Smooth muscle cell of the brain vasculature (primary cell): ENCODE measurements at places on chromosomes 12 and 14.

- no peak for DNase-seq
These were observed 117.6 kb upstream of the GARIN6 start for GRCh38 chr12:99529966-99530365.

- no peak for DNase-seq
These were observed 12.5 kb upstream of the IQSEC3 start for GRCh38 chr12:53735-54730.

DNA sequence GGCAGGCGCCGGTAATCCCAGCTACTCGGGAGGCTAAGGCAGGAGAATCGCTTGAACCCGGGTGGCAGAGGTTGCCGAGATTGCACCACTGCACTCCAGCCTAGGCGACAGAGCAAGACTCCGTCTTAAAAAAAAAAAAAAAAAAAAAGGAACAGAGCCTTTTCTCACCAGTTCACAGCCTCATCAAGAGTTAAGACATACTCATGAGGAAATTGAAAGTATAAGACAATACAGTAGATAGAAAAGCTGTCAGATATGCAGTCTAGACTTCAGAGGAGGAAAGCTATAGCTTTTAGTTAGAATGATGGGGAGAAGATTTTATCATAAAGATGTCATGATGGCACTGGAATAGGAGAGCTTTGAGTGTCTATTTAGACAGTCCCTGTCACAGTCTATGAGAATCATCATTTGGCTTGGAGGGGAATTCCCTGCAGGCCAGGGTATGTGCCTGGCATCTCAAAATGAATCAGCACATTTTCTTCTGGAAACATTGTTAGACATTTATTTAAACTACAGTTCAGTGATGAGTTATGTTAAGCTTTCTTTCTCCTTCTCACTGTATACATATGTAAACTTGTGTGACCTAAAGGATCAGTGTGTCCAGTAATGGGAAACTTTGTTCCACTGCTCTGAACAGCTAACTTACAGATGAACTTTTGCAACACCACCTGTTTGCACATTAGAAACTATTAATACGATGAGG lies 2.9 kb upstream of the RAB35 start:
- no peak for DNase-seq

- no peak for DNase-seq
These were observed 24.2 kb upstream of the INF2 start for GRCh38 chr14:104665114-104665656.

DNA sequence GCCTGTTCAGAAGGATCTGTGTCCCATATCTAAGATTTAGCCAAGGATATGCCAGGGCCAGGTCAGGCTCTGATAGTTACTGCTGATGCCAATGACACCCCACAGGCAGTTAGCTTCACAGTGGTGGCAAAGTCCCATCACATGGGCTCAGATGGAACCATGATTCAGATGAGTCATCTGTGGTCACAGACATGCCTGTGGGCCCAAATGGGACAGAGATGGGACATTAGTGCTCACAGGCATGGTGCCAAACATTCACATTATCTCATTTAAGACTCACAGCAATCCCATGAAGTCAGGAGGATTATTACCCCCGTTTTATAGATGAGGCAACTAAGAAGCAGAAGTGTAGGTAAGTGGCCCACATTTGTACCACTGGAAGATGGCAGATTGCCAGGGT lies 207.8 kb downstream of the DPF3 start:
- DNase-seq: no peak

- no peak for DNase-seq
These were observed 53.1 kb downstream of the TMEM30B start for GRCh38 chr14:61227884-61228591.

GRCh38 chr14:77375973-77376770 lies 722 bp downstream of the TMED8 start:
- DNase-seq: no peak

- no peak for DNase-seq
These were observed 23.7 kb downstream of the ANKRD9 start for GRCh38 chr14:102485693-102486512.

GRCh38 chr12:113208041-113208934 lies 13.0 kb upstream of the TPCN1 start:
- DNase-seq: no peak
